Ascending aorta (tissue), 2 donors: ENCODE measurements at places on chromosomes 4 and X. TPM values are rescaled to one million over a fixed set of nuclear protein-coding genes. Genes with fewer than 3 reads are reported as not detected.

GRCh38 chr4:88799900-88800299 lies 102.3 kb upstream of the NAP1L5 start:
- DNase-seq = no peak

DNA sequence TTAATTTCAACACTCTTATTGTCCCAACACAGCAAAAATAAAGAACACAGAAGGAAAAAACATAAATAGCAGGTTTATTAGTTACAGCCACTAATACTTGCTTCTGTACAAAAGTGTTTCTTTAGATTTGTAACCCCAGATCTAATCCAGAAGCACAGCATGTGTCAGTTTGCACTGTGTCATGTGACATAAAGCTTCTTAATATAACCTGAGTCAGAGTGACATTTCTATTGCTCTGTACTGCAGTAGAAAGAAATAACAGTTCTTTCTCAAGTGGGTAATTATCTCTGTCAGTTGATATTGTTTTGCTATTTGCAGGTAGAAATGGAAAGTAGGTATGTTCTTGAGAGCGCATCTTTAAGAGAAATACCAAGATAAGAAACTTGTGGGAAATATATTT lies 422.5 kb downstream of the ZIC3 start:
- no peak for DNase-seq

EVC2 gene
- total RNA-seq = 5.7 TPM

PITX2 gene
- not detected for total RNA-seq

GRCh38 chrX:40174001-40174853 lies 76.5 kb upstream of the BCOR start:
- DNase-seq = no peak

DNA sequence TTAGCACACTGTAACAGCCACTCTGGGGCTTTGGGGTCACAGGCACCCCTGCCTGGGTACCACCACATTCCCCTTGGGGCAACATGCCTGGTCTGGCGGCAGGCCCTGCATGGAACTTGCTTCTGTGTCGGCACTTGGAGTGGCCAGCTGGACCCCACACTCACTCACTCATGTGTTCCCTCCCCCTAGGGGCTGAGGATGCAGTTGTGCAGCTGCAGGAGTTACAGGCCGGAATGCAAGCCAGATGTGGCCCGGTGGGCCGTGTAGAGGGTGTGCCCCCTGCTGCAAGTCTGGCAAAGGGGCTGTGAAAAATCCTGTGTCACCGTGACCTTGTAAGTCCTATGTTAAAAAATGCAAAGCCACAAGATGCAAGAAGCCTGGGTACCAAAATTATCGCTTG lies 34.2 kb downstream of the ATXN3L start:
- DNase-seq = no peak

GRCh38 chr4:1715002-1715758 lies 3.1 kb upstream of the SLBP start:
- no peak for DNase-seq

DNA sequence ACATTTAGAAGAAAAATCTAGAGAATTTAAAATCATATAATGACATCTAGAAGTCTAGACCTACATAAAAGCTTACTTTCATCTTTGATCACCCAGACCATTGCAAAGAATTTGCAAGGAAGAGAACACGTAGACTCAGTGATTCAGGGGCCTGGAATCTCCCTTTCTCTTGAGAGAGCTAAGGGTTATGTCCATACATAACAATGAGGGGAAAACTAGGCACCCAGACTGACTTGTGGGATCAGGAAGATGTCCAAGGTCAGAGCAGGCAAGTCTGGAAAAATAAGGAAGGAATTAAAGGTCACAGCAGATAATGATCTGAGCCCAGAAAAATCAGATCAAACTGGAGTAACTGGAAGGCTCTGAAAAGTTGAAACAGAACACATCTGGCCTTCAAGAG lies 198.4 kb upstream of the SFRP2 start:
- DNase-seq = no peak

- no peak for DNase-seq
Observed at GRCh38 chr4:26858035-26858918, 2.4 kb upstream of the STIM2 start.

GRCh38 chrX:129957241-129958082 lies 25.0 kb upstream of the BCORL1 start:
- DNase-seq = no peak

C4orf50 gene
- total RNA-seq = not detected

FAM9B gene
- total RNA-seq = not detected

GAGE1 gene
- total RNA-seq = not detected

DNA sequence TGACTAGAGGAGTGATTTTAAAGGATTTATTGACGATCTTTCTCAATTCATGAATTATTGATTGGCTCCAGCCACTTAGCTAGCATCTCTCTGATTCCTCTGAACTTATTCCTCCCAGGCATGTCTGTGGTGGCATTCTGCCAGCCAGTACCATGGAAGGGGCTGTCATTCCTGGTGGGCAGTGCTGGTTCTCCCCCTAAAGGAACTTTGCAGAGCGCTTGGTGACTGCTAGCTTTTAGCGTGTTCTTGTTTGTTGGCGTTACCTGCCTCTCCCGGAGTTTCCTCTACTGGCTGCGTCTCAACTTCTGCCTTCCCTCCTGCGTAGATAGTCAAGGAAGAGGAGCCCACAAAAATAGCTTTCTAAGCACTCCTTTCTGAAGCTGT lies 19.3 kb downstream of the SRD5A3 start:
- no peak for DNase-seq

GRCh38 chr4:94798808-94799207 lies 41.1 kb downstream of the BMPR1B start:
- no peak for DNase-seq

HELT gene
- not detected for total RNA-seq

DNA sequence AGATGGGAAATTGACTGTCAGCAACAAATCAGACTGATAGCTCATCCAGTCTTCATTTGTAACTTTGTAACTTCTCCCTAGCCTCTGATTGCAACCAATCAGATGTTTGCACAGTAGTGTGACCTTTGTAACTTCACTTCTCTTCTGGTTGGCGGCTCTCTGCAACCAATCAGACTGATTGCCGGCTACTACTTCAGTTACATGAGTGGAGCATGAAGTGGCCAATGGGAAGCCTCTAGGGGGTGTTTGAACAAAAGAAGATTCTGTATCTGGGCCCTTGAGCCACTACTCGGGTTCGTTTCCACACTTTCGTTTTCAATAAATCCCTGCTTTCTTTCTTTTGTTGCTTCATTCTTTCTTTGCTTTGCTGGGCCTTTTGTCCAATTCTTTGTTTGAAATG lies 1285.8 kb downstream of the TECRL start:
- no peak for DNase-seq

DNA sequence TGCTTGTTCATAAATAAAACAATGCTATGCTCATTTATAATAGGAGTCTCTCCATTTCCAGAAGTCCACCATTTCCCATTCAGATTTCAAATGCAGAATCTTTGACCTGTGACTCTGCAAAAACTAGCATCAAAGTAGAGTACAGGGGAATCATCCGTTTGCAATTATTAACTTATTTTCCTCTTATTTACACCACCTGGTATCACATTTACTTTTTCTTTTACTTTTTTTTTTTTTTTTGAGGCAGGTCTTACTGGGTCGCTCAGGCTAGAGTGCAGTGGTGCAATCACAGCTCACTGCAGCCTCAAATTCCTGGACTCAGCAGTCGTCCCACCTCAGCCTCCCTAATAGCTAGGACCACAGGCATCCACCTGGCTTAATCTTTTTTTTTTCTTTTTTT lies 37.6 kb downstream of the RBM47 start:
- DNase-seq = no peak

DNA sequence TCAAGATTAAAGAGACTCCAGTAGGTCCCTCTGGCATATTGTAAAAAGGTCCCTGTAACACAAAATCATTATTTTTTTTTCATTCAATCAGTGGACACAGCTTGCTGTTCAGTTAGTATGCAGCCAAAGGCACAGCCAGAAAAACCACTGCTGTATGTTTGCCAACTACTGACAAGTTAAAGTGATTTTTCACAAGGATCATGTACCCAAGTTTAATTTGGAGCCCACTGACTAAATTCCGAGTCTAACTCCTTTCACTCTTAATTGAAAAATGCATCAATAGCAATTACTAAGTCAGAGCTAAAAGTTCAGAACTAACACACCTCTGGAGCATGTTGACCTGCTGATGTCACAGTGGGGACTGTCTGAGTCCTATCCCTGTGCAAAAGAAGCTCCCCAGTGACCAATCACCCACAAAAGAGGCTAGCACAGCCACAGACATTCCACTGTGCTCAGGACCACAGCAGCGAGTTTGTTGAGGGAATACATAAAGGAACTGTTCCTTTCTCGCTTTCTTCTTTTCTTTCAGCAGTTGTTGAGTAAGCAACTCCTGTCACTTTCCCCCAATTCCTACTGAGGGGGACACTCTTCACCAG lies 60.4 kb downstream of the STX18 start:
- DNase-seq = no peak

TKTL2 gene
- total RNA-seq = not detected

DNA sequence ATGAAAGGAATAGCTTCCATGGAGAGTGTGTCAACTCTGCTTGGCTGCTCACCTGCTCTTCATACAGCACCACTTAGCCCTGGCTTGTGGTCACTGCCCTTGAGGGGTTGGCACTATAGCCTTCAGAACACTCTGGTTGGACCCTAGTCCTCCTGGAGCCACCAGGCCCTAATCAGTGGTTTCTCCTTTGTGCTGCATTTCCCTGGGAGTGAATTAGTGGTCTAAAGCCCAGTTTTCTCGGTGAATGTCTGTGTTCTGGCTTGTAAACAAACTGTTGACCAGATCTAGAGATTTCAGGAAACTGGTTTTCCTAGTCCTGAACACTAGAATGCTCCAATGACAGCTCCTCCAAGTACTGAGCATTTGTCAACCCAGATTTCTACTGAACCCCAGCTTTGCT lies 28.6 kb upstream of the TMEM154 start:
- DNase-seq = no peak
